ENCODE measurements at places on chromosomes 1 and 21. TPM values are rescaled to one million over a fixed set of nuclear protein-coding genes. Genes with fewer than 3 reads are reported as not detected.

The RASAL2 gene
- total RNA-seq: 24.7 TPM

The TNFSF4 gene
- total RNA-seq: 26.1 TPM

The RBM11 gene
- total RNA-seq: not detected

DNA sequence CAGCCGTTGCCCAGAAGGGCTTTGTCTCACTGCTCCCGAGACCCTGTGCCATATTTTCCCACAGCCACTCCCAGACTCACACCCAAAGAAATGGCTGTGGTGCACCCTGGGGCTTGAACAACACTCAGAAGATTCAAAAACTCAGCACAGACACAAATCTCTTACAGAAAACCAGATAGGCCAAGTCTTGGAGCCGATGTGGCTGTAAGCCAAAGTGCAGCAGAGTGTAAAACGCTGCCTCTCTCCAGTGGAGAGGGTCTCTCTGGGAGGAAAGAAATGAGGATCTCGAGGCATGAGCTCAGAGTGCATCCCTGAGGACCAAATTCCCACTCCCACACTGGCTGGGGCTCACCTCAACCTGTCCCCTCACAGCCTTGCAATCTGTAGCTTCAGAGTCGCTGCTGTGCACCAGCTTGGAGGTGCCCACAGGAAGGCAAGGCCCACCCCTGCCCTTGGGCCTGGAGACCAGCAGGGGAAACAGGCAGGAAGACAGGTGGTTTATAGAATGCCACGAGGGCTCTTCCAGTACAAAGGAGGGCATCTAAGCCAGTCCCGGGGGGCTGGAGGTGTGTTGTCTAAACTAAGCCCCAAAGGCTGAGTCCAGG is 171.3 kb upstream of the AJAP1 start:
- no peak for DNase-seq

The NTMT2 gene
- total RNA-seq: not detected

DNA sequence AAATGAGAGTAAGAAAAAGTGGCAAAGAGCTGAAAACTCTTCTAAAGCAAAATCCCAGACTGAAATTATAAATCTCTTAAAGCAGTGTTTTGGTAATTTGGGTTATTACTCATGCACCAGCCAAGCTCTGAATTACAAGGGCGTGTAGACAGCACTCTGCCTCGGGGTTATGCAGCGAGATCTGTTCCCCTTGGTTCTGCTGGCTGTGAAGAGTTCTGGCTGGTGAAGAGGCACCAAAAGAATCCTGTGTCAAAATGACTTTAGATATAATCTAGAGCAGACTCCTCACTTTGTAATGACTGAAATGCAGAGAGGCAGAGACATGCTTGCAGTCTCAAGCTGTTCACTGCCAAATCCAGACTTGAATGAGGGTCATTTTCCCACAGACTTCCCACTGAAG is 461.8 kb upstream of the CXADR start:
- DNase-seq: no peak

The TLCD4 gene
- 0.32 TPM for total RNA-seq

The NKAIN1 gene
- not detected for total RNA-seq

DNA sequence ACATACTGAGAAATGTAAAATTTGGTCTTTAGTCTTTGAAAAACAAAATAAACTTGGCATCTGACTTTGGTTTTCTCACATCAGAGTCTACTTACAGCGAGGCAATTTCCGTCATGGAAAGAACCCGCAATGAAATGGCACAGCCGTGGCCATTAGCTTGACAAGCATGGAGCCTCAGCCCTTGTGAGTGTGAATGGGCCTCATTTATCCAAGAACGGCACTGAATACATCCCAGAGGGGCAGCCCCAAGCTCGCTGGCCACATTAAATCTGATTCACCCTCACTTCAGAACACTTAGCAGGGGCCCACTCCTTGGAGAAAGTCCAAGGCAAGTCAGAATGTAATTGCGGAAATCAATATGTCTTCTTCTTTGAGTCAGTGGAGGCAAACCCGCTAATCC is 64.8 kb downstream of the ERG start:
- DNase-seq: no peak

- peak; percentile 58 for DNase-seq
Measured at GRCh38 chr1:240417317-240417716, 194.6 kb downstream of the GREM2 start.

DNA sequence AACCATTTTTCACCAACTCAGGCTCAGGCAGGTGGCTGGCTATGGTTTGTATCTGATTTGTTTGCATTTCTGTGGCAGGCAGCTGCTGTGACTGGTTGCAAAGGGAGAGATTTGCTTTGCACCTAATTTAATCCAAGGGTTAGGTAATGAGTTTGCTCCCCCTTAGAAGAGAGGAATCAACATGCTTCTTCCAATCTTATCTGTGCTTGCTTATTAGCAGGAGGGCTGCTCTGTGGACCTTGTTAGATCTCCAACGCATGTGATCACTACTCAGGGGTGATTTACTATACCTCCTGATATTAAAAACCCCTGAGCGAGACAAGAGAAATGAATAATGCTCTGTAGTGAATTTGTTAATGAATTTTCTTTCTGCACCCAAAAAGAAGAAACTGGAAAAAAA is 20.5 kb downstream of the OLFML3 start:
- no peak for DNase-seq

DNA sequence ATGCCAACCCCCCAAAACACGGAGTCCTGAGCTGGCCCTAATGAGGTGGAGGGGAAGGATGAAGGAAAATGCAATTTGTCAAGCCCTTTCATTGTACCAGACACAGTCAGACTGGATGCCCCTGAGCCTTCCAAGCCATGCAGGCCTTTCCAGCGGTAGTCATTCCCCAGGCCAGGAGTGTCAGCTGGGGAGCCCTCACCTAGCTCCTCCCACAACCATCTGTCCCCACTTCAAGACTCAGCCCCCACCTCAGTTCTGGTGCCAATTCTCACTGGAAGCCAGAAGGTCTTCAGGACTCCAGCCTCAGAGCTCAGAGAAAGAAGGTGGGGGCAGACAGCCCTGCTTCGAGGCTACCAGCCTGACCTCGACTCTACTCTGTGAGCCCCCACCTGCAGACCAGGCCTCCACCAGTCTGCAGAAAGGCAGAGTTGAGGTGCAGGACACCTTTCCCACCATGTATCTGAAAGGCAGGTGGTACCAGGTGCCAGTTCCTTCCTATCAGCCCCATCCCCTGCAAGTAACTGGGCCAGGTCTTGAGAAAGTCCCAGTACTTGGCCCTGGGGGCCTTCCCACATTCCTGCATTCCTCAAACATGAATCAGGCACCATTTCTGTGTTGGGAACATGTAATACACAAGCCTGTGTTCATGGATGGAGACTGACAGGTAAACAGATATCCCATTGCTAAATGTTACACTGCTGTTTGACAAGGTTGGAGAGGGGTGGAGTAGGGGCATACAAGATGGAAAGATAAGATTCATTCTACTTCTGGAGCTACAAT is 180.6 kb upstream of the EDN2 start:
- peak; percentile 65 for DNase-seq

DNA sequence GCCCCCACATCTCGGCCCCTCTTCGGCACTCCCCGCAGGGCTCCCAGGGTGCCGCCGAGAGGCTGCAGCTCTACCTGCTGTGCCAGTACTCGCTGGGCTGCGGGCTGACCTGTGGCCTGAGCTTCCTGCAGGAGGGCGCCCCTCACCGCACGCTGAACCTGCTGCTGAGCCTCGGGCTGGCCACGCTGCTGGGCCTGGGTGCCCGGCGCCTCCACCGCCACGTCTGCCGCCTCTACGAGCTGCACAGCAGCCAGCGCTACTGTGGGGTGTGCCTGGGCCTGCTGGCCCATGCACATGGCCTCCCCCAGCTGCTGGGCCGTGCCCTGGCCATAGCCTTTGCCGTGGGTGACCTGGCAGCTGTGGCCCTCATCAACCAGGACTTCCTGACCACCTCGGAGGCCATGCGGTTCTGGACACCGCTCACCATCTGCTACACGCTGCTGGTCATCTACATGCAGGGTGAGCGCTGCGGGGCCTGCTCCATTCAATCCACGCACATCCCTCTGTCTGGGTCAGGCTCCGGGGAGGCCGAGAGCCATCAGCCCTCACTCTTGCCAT is 1.9 kb downstream of the TMEM82 start:
- no peak for DNase-seq

The GSTM5 gene
- total RNA-seq: not detected

- no peak for DNase-seq
Measured at GRCh38 chr1:116825720-116826438, 71.6 kb downstream of the CD2 start.

GRCh38 chr1:17851056-17851455 is 95.9 kb downstream of the ACTL8 start:
- DNase-seq: no peak

DNA sequence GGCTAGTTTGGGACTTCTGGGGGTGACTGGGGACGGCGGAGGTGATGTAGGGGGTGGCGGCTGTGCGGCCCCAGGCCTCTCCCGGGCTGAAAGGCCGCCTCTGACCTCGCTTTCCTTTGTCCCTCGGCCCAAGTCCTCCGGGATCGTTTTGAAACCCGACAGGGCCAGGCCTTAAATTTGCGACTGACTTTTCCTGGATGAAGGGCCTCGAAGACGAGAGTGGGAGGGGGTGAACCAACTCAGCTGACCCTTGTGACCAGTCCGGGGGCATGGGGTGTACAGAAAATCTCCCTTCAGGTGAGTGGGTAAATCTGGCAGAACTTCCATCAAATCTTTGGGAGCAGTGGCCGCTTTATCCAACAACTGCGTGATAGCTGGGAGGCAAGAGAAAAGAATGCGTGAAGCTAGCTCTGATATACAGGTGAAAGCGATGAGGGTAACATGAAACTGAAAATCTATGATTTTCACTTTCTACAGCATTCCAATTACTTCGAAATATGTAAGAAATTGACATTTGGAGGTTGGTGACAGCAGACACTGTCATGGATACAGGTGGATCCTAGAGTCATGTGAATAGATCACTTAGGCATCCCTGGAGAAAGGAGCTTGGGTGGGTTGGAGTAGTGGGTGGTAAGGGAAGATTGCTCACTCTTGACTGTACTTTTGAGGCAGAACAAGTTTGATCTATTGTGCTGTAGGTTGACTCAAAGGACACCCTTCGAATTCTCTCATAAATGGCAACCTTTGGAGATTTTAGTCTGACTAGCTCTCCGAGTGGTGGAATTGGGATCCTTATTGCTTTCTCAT is 885 bp downstream of the AHCYL1 start:
- DNase-seq: no peak

GRCh38 chr1:202966006-202966898 is 805 bp downstream of the CYB5R1 start:
- no peak for DNase-seq

The GBP7 gene
- not detected for total RNA-seq

All from LHCN-M2 (cell line).